ENCODE measurements at places on chromosomes 3 and 15.

DNA sequence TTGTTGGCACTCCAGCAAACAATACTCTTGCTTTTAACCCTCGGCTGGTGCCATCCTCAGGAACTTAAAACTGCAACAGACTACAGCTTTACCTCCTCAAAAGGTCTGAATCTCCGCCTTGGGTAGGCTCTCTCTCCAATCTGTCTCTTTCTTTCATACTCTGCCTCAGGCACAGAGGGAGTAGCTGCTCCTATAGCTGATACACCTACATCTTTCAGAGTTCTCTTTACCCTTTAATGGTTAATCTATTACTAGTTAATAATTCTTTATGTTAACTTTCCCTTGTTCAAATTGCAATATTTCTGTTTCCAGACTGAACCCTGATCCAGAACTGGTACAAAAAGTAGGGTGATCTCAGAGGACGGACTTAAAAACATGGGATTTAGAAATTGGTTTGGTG is 66.2 kb downstream of the MAP4 start:
- DNase-seq, result no peak

- no peak for DNase-seq
Measured at GRCh38 chr15:99437315-99438223, 128.2 kb upstream of the MEF2A start.

GRCh38 chr3:65714134-65714533 is 324.6 kb downstream of the MAGI1 start:
- DNase-seq, result no peak

- no peak for DNase-seq
Measured at GRCh38 chr3:23086831-23087230, 116.3 kb upstream of the UBE2E2 start.

DNA sequence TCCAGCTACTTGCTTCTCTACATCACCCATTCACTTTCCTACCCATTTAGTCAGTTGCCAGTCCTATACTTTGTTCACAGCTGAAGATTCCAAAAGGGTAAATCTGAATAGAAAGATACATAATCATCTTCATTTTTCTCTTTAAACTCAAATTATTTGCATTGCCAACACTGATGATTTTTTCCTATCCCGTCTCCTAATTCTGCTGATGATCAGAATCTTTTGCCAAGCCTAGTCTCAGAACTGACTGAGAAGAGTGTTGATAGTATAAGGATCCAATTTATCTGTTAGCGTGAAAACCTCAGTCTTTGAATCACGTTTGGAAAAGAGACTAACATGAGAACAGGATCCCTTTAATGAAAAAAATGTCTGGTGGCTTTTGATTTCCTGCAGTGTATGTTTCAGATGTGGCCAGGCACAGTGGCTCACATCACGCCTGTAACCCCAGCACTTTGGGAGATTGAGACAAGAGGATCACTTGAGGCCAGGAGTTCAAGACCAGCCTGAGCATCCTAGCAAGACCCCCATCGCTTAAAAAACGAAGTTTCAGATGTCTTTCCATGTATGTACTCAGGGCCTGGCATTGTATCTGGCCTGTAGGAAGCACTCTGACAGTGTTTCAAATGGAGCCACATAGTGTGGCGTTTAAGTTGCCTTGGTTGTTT is 169.4 kb downstream of the KLHL25 start:
- DNase-seq, result no peak

- DNase-seq, result no peak
Measured at GRCh38 chr3:124504332-124505059, 225.8 kb upstream of the UMPS start.

DNA sequence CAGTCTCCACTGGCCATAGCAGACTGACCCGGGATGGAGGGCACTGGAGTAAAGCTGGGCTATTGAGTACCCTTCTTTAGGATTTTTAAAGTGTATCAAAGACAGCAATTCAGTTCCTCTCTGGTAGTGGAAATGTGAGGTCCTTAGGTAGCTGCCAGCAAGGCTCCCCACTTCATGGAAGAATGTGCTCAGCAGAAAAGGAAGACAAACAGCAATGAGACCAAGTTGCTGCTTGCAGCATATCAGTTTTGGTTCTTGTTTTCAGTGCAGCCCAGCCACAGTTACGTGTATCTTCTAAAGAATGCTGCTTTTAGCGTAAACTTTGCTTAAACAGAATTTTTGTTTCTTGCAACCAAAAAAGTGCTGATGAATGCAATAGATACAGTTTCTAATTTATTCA is 374.0 kb upstream of the CBLB start:
- DNase-seq, result no peak

DNA sequence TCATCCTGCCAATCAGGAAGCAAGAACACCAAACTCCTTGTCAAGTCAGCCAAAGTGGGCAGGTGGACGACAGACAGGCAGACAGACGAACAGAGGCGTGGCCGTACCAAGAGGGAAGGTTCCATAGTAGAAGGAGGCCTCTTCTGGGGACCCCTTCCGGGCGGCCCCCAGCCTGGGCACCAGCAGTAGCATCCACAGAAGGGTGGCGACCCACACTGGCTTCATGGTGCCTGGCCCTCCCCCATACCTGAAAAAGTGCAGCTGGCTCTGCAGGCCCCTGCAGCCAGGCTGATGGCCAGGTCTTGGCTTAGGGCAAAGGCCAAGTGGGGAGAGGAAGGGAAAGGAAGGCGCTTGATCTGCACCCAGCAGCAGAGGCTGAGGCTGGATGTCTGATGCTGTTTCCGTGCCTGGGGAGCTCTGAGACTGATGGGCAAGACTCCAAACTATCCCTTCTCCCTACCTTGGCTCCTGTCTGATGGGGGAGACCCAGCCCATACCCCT is 607 bp downstream of the LCTL start:
- no peak for DNase-seq

- DNase-seq, result no peak
Measured at GRCh38 chr3:69930564-69930963, 69.0 kb upstream of the SAMMSON start.

DNA sequence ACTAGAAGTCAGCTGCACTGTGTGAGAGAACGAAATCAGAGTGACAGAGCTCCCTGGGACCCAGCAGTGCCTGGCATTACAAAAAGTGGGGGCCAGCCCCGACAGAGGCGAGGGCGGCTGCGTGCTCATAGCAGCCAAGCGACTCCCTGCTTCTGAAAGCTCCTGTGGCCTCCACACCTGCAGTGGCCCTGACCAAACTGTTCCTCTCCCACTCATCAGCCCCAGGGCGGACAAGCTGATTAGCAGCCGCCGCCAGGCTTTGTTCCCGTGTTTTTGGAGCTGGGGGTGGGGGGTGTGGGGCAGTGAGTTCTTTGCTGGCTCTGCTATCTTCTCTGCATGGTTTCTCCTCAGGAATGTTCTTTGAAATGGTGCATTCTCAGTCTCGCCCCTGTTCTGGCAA is 58.1 kb downstream of the DGKG start:
- no peak for DNase-seq

- DNase-seq, result no peak
Measured at GRCh38 chr3:60979461-60980341, 271.6 kb downstream of the FHIT start.

DNA sequence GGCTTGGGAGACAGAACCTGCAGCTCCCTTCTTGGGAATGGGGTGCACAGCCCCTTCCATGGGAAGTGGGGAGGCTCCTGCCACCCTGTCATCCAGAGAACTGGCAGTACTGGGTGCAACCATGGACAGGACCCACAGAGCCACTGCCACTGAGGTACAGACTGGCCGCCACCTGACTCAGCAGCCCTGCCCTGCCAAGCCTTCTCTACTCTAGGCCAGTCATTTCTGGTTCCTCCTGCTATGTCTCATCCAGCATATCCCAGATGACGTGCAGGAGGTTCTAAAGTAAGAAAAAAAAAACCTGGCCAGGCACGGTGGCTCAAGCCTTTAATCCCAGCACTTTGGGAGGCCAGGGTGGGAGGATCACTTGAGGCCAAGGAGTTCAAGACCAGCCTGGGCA is 76.9 kb upstream of the RPL32 start:
- no peak for DNase-seq

GRCh38 chr3:127822041-127822681 is at the start of gene MGLL:
Gene MGLL, minus strand, starts transcription at chr3:127822515. Its CDS starts 197 bp downstream, at chr3:127822318.
- DNase-seq, result no peak

GRCh38 chr15:101250873-101251829 is 697 bp downstream of the CHSY1 start:
- DNase-seq, result peak; percentile 43

- DNase-seq, result no peak
Measured at GRCh38 chr3:160748231-160748630, 7.8 kb upstream of the PPM1L start.

GRCh38 chr3:13472286-13472685 is 7.8 kb upstream of the HDAC11 start:
- DNase-seq, result no peak

- DNase-seq, result no peak
Measured at GRCh38 chr15:77541421-77542181, 91.1 kb downstream of the LINGO1 start.

DNA sequence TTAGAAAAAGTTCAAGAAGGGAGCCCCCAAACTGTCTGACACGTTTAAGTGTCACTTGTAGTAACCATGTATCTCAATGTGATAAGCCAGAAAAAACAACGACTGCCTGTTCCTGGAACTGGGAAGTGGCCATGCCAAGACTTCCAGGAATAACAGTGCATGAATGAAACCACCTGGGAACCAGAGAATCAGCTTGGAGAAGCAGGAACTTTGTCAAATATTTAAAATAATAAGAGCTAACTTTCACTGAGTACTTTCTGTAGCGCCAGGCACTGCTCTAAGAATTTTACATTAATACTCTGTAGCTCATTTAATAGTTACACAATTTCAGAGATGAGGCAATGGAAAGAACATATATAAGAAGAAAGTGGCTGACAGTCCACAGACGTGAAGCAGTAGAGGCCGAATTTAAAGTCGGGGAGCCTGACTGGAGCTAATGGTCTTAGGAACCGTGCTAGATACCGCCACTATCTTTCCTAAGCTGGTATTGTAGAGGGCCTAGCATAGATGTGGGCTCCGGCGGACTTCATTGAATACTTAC is 876 bp downstream of the PLSCR1 start:
- no peak for DNase-seq

DNA sequence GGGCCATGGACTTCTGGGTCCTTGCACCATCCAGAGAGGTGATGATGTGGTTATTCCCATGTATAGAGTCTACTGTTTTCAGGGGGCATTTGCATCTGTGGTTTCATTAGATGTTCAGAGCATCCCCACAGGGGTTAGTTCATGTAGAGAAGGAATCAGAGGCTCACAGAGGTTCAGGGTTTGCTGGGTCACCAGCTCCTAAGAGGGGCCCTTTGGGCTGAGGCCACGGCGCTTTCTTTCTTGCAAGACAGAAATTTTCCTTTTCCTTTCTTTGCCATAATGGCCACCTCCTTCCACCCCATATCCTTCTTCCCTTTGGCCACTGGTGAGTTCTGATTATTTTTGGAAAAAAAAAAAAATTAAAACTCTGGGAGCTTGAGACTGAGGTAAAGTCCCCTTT is 62.3 kb downstream of the APBA2 start:
- DNase-seq, result no peak

- DNase-seq, result peak; percentile 49
Measured at GRCh38 chr3:18443665-18444594, 18.8 kb upstream of the SATB1 start.

DNA sequence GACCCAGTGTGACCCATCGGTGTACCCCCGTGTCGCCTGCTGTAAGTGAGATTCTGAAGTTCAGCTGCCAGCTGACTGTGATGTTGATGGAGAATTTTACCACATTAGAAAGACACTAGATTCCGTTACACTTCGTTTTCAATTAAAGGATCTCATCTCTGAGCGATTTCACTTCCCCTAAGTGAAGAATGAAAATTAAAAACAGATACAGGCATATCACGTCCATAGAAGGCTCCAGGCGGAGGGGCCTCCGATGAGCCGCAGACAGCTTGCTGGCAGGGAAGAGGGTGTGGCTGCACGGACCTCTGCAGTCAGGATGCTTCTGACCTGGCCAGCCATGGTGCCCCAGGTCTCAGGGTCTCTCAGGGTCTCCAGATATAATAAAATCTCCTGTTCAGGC is 6.6 kb upstream of the CPN2 start:
- DNase-seq, result no peak

DNA sequence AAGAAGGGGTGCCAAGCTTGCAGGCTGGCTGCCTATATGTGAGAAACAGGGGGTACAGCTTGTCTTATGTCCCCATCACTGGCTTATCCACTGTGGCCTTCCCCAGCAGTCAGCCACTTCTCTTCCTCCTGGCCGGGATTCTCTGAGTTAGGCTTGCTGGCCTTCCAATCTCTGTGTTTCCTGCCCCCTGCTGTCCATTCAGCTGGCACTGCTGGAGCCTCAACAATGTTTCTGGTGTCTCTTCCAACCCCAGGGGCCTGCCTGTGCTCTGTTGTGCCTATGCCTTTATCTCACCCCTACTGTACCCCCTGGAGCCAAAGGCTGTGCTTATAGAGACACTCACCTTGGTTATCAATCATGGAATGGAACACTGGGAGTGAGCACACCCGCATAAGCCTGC is 36.5 kb downstream of the ANAPC13 start:
- DNase-seq, result no peak

DNA sequence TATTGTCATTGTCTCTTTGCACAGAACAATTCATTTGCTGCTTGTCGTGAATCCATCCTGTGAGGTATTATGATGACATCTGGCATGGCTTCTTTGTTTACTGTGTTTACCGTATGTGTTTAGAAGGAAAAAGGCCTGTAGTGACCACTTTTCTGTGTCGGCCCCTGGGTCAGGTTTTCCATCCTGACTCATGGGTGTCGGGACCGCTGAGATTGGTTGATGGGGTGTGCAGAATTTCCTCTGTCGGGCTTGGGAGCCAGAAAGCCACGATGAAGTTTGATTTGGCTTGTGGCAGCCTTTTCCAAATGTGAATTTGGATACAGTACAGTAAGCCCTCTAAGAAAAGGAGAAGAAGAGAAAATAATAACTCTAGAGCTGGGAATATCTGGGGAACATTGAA is 113.5 kb downstream of the FNDC3B start:
- DNase-seq, result no peak

DNA sequence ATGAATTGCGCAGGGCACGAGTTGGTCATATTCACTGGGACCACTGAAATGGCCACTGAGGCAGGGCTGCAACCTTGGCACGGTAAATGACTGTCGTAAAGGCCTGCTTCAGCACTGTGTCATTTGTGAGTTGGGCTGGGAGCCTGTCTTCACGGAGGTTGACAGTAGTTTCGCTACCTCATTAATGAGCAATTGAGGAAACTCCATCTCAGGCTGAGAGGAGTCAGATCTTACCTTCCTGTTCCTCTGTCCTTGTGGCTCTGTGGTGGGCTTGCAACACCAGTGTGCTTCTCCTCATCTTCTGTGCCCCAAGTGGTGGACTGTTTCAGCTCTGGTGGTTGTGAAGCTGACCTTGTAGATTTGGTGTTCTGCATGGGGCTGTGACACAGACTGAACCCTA is 80.1 kb upstream of the EIF1B start:
- DNase-seq, result no peak

All from stimulated activated CD4-positive, alpha-beta T cell treated with anti-CD3 and anti-CD28 coated beads, Interleukin-2, amount 100 ng/mL, for 24 hours (primary cell).